ENCODE measurements at places on chromosomes 13 and 19.
A peak's percentile ranks its signal among the peaks of the same experiment; 100 is the strongest.

GRCh38 chr13:52421216-52421615 lies 15.2 kb upstream of the THSD1 start:
- H3K27me3 ChIP-seq: no peaks in the 10 kb centered on the region
- no peak overlapping the region for H3K27ac ChIP-seq
- H3K4me1 ChIP-seq: no peaks in the 10 kb centered on the region
- DNase-seq: no peak
- no peak overlapping the region for H3K4me3 ChIP-seq
- peaks cover 35% of the 10 kb centered on the region for H3K36me3 ChIP-seq

DNA sequence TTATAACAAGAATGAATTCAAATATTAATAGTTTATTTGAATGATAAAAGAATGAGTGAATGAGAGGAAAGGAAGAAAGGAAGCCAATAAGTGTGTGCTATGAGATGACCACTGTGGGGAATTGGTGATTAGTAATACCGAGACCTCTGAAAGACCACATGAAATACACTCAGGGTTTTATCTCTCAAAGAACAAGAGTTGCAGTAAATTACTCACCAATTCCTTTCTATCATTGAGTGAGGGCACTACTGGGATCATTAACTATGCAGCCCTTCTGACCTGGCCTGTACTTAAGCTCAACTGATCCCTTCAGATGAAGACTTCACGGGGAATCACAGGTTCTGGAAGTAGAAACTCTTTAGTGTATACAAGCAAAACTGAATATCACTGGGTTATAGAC lies 1636.1 kb downstream of the SLITRK5 start:
- no peak overlapping the region for H3K27ac ChIP-seq
- no peaks in the 10 kb centered on the region for H3K36me3 ChIP-seq
- DNase-seq: no peak
- H3K4me1 ChIP-seq: no peaks in the 10 kb centered on the region

- H3K4me1 ChIP-seq: peaks cover 5% of the 10 kb centered on the region
- no peak for DNase-seq
- no peaks in the 10 kb centered on the region for H3K36me3 ChIP-seq
- H3K4me3 ChIP-seq: no peak overlapping the region
These were observed 8.3 kb upstream of the NTN5 start for GRCh38 chr19:48681127-48681470.

- no peaks in the 10 kb centered on the region for H3K36me3 ChIP-seq
- H3K4me3 ChIP-seq: no peak overlapping the region
- no peak overlapping the region for H3K27ac ChIP-seq
- H3K4me1 ChIP-seq: no peaks in the 10 kb centered on the region
- H3K27me3 ChIP-seq: peaks cover 2% of the 10 kb centered on the region
- DNase-seq: no peak
These were observed 214.4 kb upstream of the ZNF507 start for GRCh38 chr19:32131005-32131404.

GRCh38 chr13:23469951-23470421 lies 36.5 kb upstream of the SACS start:
- no peaks in the 10 kb centered on the region for H3K36me3 ChIP-seq
- H3K27me3 ChIP-seq: peaks cover 27% of the 10 kb centered on the region
- DNase-seq: no peak
- no peak overlapping the region for H3K27ac ChIP-seq

DNA sequence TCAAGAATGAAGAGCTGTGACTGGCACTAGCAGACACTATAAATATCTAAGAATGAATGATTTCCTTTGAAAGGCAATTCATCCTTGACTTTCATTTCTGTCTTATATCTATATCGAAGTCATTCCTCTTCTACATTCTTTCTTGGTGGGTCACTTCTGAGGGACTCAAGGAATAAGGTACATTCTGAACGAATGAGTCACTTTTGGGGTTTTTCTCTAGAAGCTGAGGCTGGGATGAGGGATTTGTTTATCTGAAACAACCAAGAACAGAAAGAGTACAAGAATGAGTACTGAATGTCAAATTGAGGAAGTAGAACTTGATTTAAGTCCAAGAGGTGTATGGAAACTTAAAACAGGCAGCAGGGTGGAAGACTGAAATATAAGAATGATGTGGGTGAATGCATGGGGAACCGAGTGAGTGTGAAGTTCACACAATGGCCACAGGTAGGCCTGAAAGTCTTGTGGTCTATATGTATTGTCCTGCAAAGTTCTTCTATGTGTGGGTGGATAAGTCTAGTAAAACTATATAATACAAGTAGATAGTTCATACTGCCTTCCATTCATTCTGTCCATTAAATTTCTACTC lies 343.9 kb downstream of the OXGR1 start:
- H3K27me3 ChIP-seq: no peaks in the 10 kb centered on the region
- H3K36me3 ChIP-seq: no peaks in the 10 kb centered on the region
- no peaks in the 10 kb centered on the region for H3K4me1 ChIP-seq
- H3K4me3 ChIP-seq: no peak overlapping the region
- DNase-seq: no peak

DNA sequence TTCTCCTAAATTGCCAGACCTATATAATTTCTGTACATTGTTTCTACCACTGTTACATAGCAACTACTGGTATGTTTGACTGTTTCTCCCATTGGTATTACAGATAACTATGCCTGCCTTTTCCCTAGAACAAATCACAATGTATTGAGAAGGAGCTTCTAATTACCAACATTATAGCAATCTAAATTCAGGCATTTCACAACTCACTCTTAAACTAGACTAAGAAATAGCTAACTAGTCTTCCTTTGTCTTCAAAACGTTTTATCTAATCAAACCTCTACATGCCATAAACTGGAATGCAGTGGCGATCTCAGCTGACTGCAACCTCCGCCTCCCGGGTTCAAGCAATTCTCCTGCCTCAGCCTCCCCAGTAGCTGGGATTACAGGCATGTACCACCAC lies 18.2 kb downstream of the RBM26 start:
- no peak for DNase-seq
- no peak overlapping the region for H3K4me3 ChIP-seq
- peak overlapping the region; percentile 7 for H3K27ac ChIP-seq
- peaks cover 10% of the 10 kb centered on the region for H3K36me3 ChIP-seq
- H3K4me1 ChIP-seq: peaks cover 19% of the 10 kb centered on the region
- H3K27me3 ChIP-seq: no peaks in the 10 kb centered on the region

DNA sequence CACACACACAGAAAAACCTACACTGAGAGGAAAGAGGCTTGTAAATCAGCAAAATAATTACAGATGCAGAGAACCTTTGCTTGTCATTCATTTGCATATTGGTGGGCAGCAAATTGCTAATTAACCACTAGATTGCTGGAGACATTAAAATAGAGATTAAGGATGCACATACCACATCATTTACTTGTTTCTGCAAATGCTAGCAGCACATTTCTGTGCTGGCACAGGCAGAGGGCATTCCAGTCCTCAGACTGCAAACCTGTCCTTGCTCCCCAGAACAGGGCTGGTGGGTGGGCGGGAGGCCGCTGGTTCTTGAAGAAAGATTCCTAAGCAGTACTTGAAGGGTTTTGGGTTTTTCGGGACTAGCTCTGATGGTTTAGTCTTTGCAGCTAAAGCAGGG lies 941 bp upstream of the SIAH3 start:
- no peaks in the 10 kb centered on the region for H3K36me3 ChIP-seq
- DNase-seq: no peak
- peaks cover 52% of the 10 kb centered on the region for H3K27me3 ChIP-seq
- no peak overlapping the region for H3K4me3 ChIP-seq
- no peak overlapping the region for H3K27ac ChIP-seq

DNA sequence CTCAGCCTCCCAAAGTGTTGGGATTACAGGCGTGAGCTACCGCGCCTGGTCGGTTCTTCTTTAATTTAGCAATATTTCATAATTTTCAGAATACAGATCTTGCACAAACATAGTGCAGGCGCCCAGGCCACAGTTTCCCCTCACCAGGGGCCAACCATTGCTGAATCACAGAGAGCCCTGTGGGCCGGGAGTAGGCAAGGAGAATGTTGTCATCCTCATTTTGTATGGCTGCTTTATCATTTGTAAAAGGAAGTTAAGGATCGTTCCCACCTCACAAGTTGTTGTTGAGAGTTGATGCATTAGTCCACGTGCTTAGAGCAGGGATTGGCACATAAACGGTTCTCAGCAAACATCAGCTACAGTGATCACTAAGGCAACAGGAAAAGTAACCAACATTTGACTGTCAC lies 30.2 kb downstream of the MEIS3 start:
- H3K4me3 ChIP-seq: no peak overlapping the region
- H3K27me3 ChIP-seq: peaks cover 15% of the 10 kb centered on the region
- no peaks in the 10 kb centered on the region for H3K36me3 ChIP-seq
- H3K27ac ChIP-seq: no peak overlapping the region
- no peaks in the 10 kb centered on the region for H3K4me1 ChIP-seq
- no peak for DNase-seq

DNA sequence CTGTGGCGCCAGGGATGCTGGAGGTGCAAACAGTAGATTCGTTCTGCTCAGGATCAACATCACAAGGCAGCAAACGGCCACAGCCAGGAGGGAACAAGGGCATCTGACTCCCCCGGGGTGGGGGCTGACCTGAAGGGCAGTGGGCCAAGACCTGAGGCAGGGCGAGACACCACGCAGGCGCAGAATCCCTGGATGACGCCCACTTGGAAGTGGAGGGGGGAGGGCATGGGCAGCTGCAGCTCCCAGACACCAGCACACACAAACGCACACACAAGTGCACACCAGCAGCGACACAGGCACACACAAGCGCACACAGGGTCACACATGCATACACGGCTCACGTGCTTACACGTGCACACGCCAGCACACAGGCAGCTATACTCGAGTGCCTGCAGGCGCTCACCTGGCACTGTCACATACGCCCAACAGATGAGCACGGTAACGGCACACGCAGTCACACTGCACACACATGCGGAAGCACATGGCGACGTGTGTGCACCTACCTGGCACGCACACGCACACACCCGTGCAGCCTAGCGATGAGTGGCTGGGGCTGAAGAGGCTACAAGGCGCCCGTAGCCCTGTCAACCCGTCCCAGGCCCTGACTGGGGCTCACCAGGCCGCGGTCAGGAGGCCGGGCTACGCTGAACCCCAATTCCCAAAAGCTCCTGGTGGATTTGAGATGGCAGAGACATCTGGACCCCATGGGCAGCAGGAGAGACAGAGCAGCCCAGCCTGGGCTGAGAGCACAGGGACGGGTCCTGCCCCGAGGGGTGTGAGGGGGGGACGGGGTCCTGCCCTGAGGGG lies 5.5 kb downstream of the C2CD4C start:
- H3K27ac ChIP-seq: no peak overlapping the region
- no peak for DNase-seq
- H3K4me1 ChIP-seq: peaks cover 10% of the 10 kb centered on the region
- H3K4me3 ChIP-seq: no peak overlapping the region
- no peaks in the 10 kb centered on the region for H3K27me3 ChIP-seq

DNA sequence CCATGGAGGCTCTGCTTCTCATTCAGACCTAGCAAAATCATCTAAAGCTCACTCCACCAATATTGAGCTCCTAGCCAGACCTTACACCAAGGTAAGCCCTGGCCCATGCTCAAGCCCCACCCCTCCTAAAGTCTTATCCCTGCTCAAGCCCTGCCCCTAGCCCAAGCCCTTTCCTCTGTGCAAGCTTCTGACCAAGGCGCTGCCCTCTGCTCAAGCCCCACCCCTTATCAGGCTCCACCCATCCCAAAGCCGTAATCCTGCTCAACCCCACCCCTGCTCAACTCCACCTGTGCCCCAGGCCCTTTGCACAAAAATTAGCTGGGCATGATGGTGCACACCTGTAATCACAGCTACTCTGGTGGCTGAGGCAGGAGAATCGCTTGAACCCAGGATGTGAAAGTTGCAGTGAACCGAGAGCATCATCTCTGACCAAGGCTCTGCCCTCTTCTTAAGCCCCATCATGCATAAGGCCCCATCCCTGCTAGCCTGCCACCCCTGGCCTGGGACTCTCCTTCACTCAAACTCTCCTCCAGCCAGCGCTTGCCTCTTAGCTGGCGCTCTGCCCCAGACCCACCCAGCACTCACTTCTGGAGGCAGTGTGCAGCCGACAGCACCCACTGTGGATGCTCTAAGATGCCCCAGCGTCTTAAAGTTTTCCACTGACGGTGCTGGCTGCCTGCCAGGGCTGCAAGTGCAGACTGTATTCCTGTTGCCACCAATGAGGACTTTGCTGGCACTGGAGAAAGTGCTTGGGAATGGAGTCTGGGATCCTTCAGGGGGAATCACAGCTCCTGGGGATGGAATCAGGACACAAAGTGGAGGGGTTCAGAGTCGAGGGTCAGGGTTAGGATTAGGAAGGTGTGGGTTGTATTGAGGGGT lies 16.5 kb downstream of the KLK4 start:
- H3K4me3 ChIP-seq: no peak overlapping the region
- H3K4me1 ChIP-seq: no peaks in the 10 kb centered on the region
- no peaks in the 10 kb centered on the region for H3K36me3 ChIP-seq
- no peak for DNase-seq
- H3K27ac ChIP-seq: no peak overlapping the region

GRCh38 chr13:26310003-26310402 lies 56.1 kb downstream of the CDK8 start:
- no peak overlapping the region for H3K27ac ChIP-seq
- H3K4me1 ChIP-seq: peaks cover 8% of the 10 kb centered on the region
- no peak for DNase-seq

- DNase-seq: no peak
- H3K4me3 ChIP-seq: no peak overlapping the region
- H3K4me1 ChIP-seq: peaks cover 10% of the 10 kb centered on the region
- no peaks in the 10 kb centered on the region for H3K36me3 ChIP-seq
- H3K27me3 ChIP-seq: peaks cover 24% of the 10 kb centered on the region
These were observed 235.1 kb downstream of the COG6 start for GRCh38 chr13:39890537-39890936.

GRCh38 chr13:22235950-22236290 lies 565.0 kb downstream of the FGF9 start:
- peaks cover 31% of the 10 kb centered on the region for H3K4me1 ChIP-seq
- no peaks in the 10 kb centered on the region for H3K36me3 ChIP-seq
- no peak overlapping the region for H3K4me3 ChIP-seq

- no peaks in the 10 kb centered on the region for H3K4me1 ChIP-seq
- peaks cover 4% of the 10 kb centered on the region for H3K27me3 ChIP-seq
- H3K36me3 ChIP-seq: no peaks in the 10 kb centered on the region
- no peak for DNase-seq
These were observed 84.0 kb downstream of the MZT1 start for GRCh38 chr13:72643311-72643989.

DNA sequence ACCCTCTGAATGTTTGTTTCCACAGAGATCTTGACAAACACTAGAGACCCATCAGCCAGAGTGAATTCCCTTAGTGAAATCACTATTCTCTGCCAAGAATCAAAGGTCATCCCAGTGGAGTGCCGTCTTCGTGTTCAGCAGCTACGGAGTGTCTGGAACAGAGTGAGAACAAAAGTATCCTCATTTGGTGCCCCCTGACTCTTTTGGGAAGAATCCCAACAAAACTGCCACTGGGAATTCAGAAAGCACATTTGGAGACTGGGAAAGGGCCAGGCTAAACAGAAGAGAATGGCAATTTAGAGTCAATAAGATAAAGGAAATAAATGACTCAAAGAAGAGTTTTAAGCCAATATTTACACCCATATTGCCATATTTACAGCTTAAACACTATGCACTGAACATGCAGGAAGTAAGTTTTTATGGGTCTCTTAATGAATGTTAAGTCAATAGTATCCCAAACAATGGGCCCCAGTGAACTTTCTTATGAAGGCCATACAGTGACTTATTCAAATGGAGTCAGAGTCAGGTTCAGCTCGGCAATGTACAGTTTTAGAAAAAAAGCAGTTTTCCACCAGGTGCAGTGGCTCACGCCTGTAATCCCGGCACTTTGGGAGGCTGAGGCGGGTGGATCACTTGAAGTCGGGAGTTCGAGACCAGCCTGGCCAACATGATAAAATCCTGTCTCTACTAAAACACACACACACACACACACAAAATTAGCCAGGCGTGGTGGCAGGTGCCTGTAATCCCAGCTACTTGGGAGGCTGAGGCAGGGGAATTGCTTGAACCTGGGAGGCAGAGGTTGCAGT lies 392.6 kb downstream of the KLF5 start:
- H3K4me1 ChIP-seq: peaks cover 12% of the 10 kb centered on the region
- peak overlapping the region; percentile 95 for H3K27ac ChIP-seq
- H3K27me3 ChIP-seq: no peaks in the 10 kb centered on the region
- peaks cover 12% of the 10 kb centered on the region for H3K36me3 ChIP-seq
- no peak overlapping the region for H3K4me3 ChIP-seq

Data from progenitor cell of endocrine pancreas (in vitro differentiated cells).